PC-3 (cell line): ENCODE measurements at places on chromosomes 2 and 18. TPM values are rescaled to one million over a fixed set of nuclear protein-coding genes. Genes with fewer than 3 reads are reported as not detected.

The VWA3B gene
- not detected in 2 replicates for total RNA-seq

The LINC00305 gene
- total RNA-seq, result not detected in 2 replicates

The STPG4 gene
- 2.4 TPM in 1 of 2 replicates, not detected in the other for total RNA-seq

The SLC35F6 gene
- 33.9 and 43.8 TPM in 2 replicates for total RNA-seq

The IWS1 gene
- total RNA-seq, result 51.4 and 63.6 TPM in 2 replicates

The FAM110C gene
- total RNA-seq, result 5.0 and 6.8 TPM in 2 replicates

The FBXO15 gene
- 0.87 and 2.8 TPM in 2 replicates for total RNA-seq

The GAL3ST2 gene
- total RNA-seq, result not detected in 2 replicates

The VIT gene
- total RNA-seq, result not detected in 2 replicates

The FEV gene
- 0.07 TPM in 1 of 2 replicates, not detected in the other for total RNA-seq

The GPAT2 gene
- total RNA-seq, result not detected in 2 replicates

The MROH2A gene
- not detected in 2 replicates for total RNA-seq

The UPP2 gene
- total RNA-seq, result not detected in 2 replicates

The TFCP2L1 gene
- 2.4 and 3.5 TPM in 2 replicates for total RNA-seq

The CXCR1 gene
- not detected in 2 replicates for total RNA-seq

The EVX2 gene
- total RNA-seq, result not detected in 2 replicates

The SNTG2 gene
- total RNA-seq, result not detected in 2 replicates

The DCDC2C gene
- not detected in 2 replicates for total RNA-seq

The TMEM17 gene
- 1.6 and 2.9 TPM in 2 replicates for total RNA-seq

The ACTG2 gene
- total RNA-seq, result 1.6 and 3.8 TPM in 2 replicates

The CCDC148 gene
- total RNA-seq, result 0.11 and 0.46 TPM in 2 replicates

The TDRD15 gene
- not detected in 2 replicates for total RNA-seq
